NAMALWA (cell line): ENCODE measurements at places on chromosomes 6 and 20.

- DNase-seq, result no peak
These were observed 55.1 kb downstream of the ORC3 start for GRCh38 chr6:87645080-87645479.

DNA sequence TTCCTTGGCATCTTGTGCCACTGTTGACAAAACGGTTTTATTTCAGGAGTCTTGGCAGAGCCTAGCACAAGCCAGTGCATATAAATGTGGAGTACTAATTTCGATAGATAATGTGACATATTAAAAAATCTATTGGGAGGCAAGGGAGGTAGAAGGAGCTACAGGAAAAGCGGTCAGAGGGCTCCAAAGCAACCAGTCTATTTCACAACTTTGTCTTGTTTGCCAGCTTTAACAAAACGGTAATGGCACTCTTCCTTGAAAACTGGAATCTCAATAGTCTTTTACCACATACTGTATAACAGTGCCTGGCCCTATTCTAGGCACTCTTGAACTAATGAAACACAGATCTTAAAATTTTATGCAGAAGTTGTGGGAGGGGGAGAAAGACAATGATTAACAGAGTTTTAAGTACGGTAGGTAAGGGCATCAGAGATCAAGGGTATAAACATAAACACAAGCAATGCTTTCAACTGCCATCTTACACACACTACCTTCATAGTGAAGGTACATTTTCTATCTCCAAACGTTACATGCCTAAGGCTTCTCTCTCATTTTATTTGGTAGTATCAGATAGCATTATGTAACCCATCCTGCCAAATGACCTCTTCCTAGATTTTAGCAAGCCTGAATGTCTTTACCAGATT lies 33.5 kb upstream of the SYNCRIP start:
- DNase-seq, result peak; percentile 46

- no peak for DNase-seq
These were observed 133.1 kb upstream of the PRDM1 start for GRCh38 chr6:105952772-105953690.

GRCh38 chr6:105985098-105985815 lies 100.9 kb upstream of the PRDM1 start:
- DNase-seq, result no peak

DNA sequence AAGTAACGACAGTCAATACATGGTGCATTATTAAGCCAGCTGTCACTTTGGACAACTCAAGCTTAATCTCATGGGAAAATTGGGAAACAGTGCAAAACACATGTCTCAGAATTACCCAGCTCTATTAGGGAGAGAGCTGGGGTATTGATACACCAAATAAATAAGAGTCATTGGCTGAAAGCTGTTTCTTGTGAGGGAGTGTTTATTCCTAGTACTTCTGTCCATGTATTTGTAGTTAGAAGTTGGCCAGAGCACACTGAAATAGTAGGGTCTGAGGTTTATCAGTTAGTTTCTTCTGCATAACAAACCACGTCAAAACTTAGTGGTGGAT lies 192.0 kb upstream of the RALGAPA2 start:
- no peak for DNase-seq

GRCh38 chr6:134447423-134447822 lies 129.5 kb upstream of the SGK1 start:
- no peak for DNase-seq

GRCh38 chr6:27604986-27605385 lies 132.1 kb upstream of the ZNF184 start:
- no peak for DNase-seq

GRCh38 chr6:16494793-16495192 lies 256.4 kb downstream of the GMPR start:
- DNase-seq, result peak; percentile 41

DNA sequence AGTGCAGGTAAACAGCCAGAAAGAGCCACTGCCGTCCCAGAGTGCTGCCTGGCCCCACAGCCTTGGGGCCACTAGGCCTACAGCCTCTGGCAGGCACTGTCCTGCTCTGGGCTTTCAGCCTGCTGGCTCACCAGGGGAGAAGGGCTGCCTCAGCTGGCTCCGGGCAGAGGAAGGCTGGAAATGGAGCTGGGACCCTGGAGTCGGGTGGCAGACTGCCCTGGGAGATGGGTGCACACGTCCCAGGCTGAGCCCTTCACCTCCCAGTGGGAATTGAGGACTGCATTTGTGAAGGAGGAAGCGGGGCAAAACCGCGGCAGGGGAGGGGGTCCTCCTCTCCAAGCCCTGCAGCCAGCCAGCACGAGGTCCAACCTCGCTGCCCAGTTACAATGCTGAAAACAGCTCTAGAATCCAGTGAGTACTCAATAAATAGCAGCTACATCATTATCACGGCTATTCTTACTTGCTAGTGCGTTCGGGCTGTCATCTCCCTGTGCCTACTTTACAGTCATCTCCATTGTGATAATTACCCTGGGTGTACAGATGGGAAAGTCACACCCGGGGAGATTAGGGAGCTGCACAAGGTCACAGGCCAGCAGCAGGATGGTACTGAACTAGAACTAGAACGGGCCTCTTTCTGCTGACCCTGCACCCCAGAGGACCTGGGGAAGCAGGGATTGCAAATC lies 13.1 kb downstream of the ACSS1 start:
- no peak for DNase-seq

- DNase-seq, result no peak
These were observed 177.3 kb downstream of the CARMIL1 start for GRCh38 chr6:25456249-25457040.

- no peak for DNase-seq
These were observed 151.5 kb downstream of the PRL start for GRCh38 chr6:22145376-22145775.

GRCh38 chr20:19874040-19874727 lies 116.1 kb downstream of the RIN2 start:
- no peak for DNase-seq

DNA sequence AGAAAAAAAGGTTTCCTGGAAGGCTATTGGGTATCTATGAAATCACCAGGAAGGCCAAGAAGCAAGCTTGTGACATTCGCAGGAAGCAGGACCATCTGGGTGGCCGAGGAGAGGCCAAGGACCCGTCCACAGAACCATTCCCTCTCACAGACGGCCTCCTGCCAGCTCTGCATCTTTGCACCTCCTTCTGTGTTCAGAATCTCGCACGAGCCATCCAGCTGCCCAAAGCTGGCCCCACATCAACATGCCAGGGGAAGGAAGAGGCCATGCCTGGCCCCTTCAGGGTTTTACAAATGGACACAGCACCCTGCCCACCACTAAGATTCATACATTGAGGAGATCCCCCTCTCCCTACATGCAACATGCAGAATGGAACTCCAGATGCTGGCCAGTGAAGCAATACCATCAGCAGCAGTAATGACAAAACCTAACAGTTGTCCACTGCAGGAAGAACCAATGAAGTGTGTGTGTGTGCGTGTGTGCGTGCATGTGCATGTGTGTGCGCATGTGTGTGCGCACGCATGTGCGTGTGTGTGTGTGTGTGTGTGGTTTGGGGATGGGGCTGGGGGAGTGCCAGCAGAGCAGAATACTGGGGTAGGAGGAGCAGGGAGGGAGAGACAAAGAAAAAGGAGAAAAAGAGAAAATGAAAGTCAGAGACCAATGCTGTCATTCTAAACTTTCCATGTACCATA lies 184.2 kb upstream of the FOXQ1 start:
- DNase-seq, result no peak

- DNase-seq, result no peak
These were observed 379.4 kb downstream of the ESR1 start for GRCh38 chr6:152186840-152187239.

DNA sequence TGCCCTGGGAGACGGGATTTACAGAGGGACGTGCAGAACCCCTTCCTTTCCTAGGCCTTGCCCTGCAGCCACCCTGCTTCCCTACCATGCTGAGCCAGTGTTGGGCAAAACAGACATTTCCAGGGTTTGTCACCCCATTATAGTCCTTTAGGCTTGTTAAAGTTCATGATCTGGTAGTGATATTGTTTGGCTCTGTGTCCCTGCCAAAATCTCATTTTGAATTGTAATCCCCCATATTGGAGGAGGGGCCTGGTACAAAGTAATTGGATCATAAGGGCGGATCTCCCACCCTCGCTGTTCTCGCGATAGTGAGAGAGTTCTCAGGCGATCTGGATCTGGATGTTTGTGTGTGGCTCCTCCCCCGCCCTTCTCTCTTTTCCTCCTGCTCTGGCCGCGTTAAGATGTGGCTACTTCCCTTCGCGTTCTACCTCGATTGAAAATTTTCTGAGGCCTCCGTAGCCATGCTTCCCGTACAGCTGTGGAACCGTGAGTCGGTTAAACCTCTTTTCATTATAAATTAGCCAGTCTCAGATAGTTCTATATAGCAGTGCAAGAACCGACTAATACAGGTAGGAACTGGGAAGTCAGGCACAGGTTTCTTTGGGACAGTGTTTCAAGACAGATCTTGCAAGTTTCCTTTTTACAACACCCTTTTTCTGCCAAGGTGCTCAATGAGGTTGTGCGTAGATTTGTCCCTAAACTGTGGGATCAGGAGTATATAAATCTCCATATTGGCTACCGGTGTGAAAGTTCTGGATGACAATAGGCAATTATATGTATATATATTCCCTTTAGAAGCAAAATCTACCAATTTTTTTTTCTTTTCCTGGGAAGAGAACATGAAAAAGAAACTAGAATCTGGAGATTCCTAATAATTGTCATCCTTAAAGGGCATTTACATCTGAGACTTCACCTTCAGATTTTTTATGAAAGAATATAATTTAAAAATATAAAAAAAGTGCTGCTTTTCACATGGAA lies 152.1 kb downstream of the SAMD5 start:
- no peak for DNase-seq

- DNase-seq, result no peak
These were observed 198.8 kb downstream of the EYA2 start for GRCh38 chr20:47093320-47093966.

- no peak for DNase-seq
These were observed 210.5 kb upstream of the SHLD1 start for GRCh38 chr20:5539691-5540090.

DNA sequence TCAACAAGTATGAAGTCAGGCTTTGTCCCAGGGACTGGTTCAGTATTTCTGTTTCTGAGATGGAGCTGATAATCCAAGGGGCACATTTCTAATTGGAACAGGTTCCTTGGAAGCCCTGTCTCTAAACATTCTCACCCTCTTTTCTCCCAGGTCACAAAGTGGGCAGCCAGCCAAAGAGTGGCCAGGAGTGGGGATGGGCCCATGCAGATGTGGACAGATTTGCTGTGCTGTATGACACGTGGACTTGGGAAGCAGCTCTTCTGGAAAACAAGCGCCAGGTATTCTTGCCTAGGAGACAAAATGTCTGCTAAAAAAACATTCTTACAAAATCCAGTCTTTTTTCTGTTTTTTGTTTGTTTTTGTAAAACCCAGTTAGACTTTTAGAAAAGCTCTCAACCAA lies 140.2 kb downstream of the CD164 start:
- DNase-seq, result no peak

DNA sequence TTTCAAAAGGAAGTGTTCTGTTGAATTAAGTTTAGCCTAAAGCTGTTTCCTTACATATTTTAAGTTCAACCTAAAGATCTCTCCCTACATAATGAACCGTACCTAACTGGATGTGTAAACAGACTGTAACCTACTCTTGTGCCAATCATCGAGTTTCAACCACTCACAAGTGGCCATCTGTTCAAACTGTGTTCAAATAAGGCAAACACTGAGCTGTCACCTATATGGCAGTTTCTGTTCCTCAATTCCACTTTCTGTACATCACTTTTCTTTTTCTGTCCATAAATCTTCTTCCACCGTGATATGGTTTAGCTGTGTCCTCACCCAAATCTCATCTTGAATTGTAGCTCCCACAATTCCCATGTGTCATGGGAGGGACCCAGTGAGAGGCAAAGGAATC lies 428.6 kb downstream of the HACE1 start:
- peak; percentile 34 for DNase-seq

DNA sequence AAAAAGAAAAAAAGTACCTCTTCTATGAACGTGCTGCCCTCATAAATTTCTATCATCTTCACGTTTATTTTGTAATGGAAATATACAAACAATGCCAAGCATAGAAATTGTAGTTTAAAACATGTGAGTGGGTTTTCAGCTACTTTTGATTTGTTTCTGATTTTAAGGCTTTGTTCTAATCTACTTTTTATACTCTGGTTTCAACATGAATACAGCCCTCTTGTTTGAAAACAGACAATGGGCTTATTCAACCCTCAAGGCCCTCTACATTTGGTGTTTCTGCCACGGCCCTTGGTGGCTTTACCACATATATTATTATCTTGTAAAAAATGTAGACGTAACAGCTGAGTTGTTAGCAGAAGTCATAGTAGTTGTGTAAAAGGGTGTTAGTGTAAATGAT lies 153.9 kb downstream of the SOX4 start:
- no peak for DNase-seq

DNA sequence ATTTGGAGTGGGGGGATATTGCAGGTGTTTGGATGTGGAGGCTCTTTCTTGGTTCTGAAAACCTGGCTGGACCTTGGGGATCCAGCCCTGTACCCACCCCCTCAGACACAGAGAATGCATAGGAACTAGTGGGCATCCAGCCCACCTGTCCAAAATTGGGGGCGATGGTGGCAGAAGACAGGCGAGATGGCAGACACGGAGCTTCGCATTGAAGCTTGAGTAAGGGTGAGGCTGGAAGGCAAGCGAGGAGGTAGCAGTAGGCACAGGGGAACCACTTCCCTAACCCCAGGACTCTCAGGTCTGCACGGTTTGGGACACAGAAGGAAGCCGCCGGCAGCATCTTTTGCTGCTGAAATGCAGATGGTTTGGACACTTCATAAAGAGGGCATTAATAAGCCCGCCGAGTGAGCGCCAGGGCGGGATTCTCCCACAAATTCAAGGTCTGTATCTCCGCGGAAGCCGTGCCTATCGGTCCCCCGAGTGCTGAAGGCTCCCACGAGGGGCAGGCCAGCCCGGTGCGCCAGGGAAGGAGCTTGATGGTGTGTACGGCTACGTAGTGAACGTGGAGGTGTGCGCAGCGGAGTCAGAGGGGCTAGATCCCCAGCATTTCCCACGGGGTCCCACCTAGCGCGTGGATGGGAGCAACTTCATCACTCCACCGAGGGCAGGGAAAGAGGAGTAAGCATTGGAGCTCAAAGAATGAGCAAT lies 1.6 kb upstream of the FOXA2 start:
- no peak for DNase-seq

DNA sequence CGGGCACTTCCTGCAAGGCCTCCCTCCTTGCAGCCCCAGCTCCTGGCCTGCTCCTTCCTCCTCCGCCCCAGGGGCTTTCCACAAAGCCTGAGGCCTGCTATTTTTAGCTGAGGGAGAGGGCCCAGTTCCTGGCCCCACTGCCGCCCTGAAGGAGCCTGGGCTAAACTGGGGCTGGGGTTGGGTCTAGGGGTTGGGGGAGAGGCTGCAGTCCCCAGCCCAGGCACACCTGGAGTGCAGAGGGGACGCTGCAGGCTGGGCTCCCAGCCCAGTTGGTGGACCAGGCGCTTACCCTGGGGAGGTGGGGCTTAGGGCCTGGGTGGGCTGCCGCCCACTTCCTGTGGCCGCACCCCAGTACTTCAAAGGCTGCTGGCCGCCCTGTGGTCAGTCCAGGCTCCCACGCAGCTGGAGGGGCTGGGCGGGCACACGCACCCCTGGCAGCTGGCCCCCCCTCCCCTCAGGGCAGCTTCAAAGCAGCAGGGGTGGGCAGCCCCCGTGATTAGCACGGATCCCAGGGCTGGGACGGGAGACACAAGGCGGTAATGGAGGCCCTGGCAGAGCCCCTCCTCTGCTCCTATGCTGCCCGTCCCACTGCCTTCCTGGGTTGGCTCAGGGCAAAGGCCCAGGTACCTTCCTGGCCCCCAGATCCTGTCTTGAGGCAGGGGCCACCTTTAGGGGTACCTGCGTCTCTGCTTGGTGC lies 7.1 kb upstream of the ABHD16B start:
- no peak for DNase-seq

GRCh38 chr20:47568019-47568418 lies 66.3 kb downstream of the NCOA3 start:
- no peak for DNase-seq
